ENCODE measurements at places on chromosomes 1 and 21.

DNA sequence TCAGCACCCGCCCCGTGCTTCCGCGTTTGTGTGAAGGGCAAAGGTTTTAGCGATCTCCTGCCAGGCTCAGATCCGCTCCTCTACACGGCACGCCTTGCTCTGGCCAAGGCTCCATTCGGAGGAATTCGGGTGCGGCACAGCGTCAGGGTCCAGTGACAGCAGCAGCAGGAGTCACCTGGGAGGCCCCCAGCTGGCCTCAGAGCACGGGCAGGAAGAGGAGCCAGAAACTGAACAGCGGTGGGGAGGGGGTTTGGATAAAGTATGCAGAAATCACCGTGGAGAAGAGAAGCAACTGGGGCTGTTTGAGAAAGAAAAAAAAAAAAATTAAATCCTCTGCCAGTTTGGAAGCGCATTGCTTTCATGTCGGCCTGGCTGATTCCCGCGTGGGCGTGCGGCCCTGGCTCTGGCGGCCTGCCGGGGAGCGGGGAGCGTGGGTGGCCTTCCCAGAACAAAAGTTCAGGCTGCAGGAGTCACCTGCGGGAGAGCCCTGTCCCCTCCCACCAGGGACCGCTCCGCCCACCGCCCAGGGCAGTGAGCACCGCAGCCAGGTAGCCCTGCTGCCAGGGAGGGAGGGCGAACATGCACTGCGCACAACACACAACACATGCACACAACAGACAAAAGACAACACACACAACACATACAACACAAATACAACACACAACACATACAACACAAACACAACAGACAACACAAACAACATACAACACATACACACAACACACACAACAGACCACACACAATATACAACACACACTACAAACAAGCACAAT is 107.6 kb downstream of the ETS2 start:
- no peak for DNase-seq

DNA sequence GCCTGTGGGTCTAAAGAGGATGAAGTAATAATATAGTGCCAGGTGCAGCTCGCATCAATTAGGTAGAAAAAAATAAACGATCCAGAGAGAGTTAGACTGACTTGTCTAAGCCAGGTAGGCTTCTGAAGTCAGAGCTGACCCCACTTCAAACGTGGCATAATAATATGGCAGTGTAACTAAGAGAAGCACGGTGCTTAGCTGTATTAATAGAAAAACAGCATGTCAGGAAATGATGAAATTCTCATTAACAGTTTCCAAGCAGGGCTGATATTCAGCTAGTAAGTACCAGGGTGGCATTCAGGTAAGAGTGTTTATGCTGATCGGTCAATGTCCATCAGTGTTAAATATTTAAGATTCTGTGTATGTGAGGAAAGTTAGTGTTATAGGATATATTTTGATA is 145.8 kb upstream of the SAMSN1 start:
- no peak for DNase-seq

DNA sequence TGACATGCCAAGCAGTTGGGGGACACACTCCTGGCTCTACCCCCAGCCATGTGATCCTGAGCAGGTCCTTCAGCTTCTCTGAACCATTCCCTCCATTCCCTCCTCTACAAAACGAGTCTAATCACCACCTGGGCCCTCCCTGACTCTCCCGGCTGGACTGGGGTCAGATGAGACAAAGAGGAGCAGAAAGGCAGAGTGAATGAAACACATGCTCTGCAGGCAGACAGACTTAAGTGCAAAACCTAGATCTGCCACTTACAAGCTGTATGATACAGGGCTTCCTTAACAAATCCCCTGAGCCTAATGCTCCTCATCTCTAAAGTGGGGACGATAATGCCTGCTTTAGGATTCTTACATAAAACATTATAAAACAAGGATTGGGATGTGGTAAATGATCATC is 17.3 kb downstream of the RIMS3 start:
- DNase-seq, result no peak

DNA sequence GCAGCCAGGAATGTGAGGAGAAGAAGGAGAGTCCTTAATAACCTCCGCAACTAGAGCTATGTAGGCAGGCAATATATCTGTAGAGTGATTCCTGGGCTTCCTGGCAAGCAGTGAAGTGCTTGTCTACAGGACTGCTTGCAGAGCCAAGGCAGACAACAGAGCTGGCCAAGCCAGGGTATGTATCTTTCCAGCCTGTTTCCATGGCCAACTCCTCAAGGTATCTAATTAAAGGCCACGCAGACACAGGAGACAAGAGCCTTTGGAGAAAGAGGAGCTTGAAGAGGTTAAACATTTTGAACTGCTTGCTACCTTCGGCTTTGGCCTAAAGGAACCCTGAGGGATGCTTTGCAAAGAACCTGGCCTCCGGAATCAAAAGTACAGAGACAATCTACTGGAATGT is 137.4 kb downstream of the PIGK start:
- no peak for DNase-seq

DNA sequence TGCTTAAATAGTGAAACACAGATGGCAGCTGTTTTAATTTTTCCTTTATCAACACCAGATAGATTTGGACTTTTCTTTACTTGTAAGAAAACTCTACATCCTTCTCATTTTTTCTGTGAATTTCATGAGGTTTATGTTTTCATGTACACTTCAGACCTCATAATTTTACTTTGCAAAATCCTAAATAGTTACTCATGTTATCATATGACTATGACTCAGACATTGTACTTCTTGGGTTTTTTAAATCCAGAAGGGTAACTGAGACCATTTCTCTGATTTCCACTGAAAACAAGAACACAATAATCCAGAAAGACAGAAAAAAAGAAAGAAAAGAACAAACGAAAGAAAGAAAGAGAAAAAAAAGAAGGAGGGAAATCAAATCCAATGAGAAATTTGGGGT is 1021.6 kb downstream of the NCAM2 start:
- DNase-seq, result no peak

GRCh38 chr1:156399355-156400125 is 30.5 kb downstream of the RHBG start:
- no peak for DNase-seq

- no peak for DNase-seq
Observed at GRCh38 chr21:30271156-30271555, 11.6 kb downstream of the KRTAP24-1 start.

All from NCI-H2081 treated with DMSO at 0.1 percent for 48 hours (cell line).